HepG2 (cell line): ENCODE measurements at places on chromosomes 6 and 20. TPM values are rescaled to one million over a fixed set of nuclear protein-coding genes. Genes with fewer than 3 reads are reported as not detected.

The ROS1 gene
- not detected in 2 replicates for polyA plus RNA-seq

The CDH26 gene
- polyA plus RNA-seq: 0.88 and 1.1 TPM in 2 replicates

The RHAG gene
- not detected in 2 replicates for polyA plus RNA-seq

The TNXB gene
- polyA plus RNA-seq: 2.7 and 2.9 TPM in 2 replicates

The CLPSL2 gene
- polyA plus RNA-seq: not detected in 2 replicates

- DNase-seq: no peak
Measured at GRCh38 chr6:106763361-106763760, 134.0 kb downstream of the QRSL1 start.

- DNase-seq: peak; percentile 35
Measured at GRCh38 chr6:26536571-26537159, 1.5 kb upstream of the HMGN4 start.

GRCh38 chr20:53210931-53211330, 238.8 kb downstream of the TSHZ2 start:
- no peak for DNase-seq

- DNase-seq: no peak
Measured at GRCh38 chr20:48912065-48912464, 9.4 kb upstream of the ARFGEF2 start.

DNA sequence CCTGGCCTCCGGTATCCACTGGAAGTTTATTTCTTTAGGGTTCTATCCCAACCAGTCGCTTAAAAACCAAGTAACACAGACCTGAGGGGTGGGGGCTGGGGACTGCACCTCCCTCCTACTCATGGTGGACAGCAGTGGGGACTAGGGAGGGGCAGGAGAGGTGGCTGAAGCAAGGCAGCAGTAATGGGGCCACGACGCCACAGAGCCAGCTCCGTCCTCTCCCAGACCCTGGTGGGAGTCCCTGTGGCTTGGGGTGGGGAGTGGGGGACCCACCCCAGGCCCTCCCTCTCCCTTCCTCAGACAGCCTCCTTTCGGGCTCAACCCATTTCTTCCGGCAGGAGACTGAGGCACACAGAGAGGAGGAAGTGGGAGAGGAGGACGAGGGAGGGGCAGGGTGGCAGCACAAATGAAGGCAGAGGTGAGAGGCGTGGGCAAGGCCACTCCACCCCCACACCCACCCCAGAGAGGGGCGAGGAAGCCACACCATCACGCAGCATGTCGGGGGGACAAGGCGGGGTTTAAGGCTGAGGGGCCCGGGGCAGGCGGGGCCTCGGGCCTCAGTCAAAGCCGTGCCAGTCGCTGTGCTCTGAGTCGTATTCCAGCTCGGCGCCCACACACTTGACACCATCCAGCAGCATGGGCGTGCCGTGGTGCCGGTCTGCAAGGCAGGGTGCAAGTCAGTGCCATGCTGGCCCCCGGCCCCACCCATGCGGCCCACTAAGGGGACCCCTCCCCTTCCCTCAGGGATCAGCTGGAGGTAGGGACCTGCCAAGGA, 13.9 kb downstream of the ADISSP start:
- DNase-seq: no peak

DNA sequence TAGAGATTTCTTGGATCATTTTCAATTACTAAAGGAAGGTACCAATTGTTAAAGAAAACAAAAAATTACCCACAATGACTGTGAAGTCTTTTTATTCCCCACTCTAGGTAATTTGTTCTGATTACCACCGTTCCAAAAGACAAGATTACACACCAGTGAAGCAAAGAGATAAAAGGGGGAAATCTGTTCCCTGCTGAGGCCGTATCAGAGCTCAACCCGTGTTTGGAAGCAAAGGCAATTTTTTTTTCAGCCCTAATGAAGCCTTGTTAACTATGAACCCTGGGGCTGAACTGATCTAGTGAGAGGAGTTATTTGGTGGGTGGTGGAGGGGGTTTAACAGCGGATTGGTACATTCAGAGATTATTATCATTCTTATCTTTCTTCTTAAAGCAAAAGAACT, 128.5 kb downstream of the ALDH8A1 start:
- DNase-seq: no peak

- no peak for DNase-seq
Measured at GRCh38 chr6:23620911-23621401, 505.1 kb upstream of the NRSN1 start.

- no peak for DNase-seq
Measured at GRCh38 chr6:36230371-36230770, 33.8 kb downstream of the BRPF3 start.

DNA sequence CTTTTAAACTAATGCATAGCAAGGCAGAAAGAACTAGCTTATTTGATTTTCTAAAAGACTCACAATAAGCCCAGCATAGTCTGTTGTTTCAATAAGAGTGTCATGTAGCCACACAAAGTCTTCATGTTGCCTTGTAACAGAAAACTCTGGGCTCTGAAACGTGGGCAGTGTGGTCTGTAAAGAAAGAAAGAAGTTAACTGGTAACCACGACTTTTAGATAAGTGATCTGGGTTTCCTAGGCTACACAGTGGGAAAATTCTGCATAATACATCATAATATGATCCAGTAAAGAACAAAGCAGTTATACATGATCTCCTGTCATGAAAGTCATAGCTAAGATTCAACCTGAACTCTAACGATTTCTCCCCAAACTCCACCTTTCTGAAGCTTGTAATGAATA, 13.3 kb downstream of the SNX5 start:
- no peak for DNase-seq

- no peak for DNase-seq
Measured at GRCh38 chr6:166781331-166781730, 154.3 kb upstream of the RPS6KA2 start.

GRCh38 chr6:33827546-33828451, 24.0 kb upstream of the MLN start:
- DNase-seq: no peak

DNA sequence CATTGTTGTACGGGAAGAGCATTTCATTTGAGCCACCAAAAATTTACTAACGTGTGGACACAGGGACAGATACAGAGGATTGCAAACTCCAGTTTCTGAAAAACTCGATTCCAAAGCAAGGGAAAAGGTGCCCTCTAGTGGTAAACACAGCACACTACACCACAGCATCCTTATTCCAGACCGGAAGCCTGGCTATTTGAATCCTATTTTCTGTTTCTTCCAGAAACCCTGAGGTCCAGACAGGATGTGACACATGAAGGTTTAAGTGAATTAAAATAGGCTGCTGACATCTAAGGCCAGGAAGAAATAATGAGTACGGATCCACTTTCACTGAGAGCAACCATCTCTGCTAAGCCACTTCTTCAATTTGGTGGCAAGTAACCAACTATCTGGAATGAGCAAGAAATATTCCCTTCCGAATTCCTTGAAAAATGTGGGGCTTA, 31.8 kb upstream of the GMPR start:
- peak; percentile 50 for DNase-seq

- no peak for DNase-seq
Measured at GRCh38 chr6:138957484-138957883, 30.6 kb downstream of the REPS1 start.

DNA sequence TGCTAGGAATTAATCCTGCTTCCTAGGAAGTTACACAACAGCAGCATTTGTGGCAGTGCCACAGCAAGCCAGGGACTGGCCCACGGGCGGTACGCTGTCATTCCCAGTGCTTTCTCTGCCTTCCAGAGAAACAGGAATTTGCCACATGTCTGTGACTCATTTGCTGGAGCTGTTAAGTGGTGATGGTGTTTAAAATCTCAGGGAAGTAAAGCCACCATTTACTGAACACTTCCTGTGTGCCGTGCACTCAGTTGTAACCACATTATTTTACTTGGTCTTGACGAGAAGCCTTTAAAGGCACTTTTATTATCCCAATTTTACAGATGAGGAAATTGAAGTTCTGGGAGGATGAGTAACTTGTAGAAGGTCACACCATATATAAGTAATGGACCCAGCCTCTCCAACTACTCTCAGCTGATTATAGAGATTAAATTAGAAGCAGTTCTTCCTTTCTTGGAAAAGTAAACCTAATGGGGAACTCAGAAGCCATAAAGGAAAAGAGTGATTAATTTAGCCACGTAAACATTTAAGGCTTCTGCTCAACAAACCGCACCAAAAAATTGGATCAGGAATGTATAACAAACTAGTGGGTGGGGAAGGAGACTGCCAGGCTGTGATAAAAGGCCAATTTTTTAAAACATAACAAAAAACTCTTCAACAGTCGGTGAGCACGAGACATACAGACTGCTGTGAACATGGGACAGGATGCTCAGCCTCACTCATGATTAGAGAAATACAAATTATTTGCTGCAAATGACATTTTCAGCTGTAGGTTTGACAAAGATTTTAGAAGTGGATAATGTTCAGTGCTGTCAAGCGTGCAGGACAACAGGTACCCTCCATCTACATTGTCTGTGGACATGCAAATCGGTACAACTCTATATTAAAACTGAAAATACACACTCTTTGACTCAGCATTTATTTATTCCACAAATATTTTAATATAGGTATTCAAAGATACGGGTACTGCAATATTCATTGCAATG, 311.2 kb downstream of the NRN1 start:
- no peak for DNase-seq
